ENCODE measurements at places on chromosomes 2 and 18. TPM values are rescaled to one million over a fixed set of nuclear protein-coding genes. Genes with fewer than 3 reads are reported as not detected.

GRCh38 chr2:79511320-79511951 lies 1.4 kb upstream of the CTNNA2 start:
- DNase-seq, result peak; percentile 13

- peak; percentile 58 for DNase-seq
These were observed 110.9 kb downstream of the NAB1 start for GRCh38 chr2:190759749-190760213.

DNA sequence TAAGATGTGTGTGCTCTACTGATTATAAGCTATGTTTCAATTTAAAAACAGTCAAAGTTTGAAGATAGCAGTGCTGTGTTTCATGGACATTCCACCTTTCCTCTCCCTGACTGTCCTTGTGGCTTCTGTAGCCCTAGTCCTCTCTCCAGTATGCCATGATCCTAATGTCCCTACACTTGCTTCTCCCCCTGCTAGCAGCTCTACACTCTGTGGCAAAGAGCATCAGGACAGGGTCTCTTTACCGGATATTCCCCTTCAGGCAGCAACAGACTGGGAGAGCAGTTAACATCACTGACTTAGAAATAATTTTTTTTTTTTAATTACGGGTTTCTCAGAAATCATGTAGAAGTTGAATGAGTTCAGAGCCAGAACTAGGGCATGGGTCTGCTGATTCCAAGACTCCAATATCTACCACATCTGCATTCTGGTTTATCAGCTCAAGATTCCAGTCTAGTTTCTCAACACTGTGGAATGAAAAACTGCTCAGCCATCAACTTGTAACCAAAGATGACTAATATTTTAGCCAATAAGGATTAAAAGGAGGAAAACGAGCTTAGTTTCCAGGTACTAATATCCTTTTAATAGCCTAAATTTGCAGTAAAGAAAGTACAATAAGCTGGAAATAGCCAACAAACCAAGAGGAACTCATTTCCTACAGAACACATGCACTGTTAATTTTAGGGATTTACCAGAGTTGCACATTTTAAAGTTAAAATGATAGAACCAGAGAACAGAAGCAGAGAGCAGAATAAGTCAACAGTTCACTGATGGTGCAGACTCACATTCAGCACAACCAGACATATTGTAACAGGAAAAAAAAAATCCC lies 45.2 kb downstream of the TMEM131 start:
- peak; percentile 69 for DNase-seq

GRCh38 chr2:208228476-208228875 lies 26.4 kb downstream of the IDH1 start:
- no peak for DNase-seq

- DNase-seq, result peak; percentile 12
These were observed 246.8 kb downstream of the TMEM182 start for GRCh38 chr2:103008586-103008985.

GRCh38 chr18:6414118-6414722 lies 491 bp downstream of the L3MBTL4 start:
- DNase-seq, result peak; percentile 54

- no peak for DNase-seq
These were observed 8.1 kb downstream of the TEX44 start for GRCh38 chr2:231600619-231601355.

DNA sequence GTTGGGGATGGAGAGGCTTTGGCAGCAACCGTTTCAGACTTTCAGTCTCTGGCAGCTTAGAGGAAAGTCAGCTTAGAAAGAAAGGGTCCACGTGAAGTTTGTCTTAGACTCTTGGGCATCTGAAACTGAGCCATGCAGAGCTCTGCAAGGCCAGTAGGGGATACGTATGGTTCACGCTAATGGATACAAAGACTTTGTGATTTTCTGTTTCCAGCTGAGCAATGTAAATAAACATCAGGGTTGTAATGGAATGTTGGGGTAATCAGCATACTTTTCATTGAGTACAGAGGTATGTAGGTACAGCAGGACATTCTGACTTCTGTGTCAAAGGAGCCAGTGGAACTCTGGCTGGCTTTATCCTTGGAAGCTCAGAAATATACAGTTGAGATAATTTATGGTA lies 31.0 kb downstream of the RALB start:
- peak; percentile 23 for DNase-seq

DNA sequence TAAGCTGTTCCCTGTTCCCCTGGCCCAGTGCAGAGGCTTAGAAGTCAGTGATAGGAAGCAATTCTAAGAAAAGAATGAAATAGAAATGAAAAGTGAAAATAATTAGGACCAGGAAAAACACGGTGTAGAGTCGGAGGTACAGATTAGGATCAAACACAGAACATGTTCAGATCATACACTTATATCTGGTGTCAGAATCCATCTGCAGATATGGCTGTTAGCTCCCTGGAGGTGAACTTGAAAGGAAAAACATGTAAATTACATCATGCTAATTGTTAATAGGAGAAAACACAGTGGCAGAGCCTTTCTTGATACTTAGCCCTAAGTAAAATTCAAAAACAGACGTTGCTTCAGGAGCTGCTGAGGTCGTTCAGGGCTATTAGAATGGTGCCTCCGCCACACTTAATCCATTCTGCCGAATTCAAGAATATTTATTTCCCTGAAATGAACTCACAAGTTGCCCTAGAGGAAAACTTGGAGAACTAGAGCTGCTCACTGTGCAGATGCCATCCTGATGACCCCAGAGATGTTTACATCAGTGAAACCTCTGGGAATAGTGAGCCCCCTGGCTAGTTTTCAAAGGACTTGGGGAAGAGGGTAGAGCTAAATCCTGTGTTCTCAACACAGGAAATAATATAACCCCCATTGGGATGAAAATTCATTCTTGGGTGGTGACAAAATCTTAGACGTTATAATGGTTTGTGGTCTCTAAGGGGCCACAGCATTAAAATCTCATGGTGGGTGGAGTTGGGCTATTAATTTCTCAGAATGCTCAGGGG lies 27.5 kb downstream of the LPIN1 start:
- no peak for DNase-seq

DNA sequence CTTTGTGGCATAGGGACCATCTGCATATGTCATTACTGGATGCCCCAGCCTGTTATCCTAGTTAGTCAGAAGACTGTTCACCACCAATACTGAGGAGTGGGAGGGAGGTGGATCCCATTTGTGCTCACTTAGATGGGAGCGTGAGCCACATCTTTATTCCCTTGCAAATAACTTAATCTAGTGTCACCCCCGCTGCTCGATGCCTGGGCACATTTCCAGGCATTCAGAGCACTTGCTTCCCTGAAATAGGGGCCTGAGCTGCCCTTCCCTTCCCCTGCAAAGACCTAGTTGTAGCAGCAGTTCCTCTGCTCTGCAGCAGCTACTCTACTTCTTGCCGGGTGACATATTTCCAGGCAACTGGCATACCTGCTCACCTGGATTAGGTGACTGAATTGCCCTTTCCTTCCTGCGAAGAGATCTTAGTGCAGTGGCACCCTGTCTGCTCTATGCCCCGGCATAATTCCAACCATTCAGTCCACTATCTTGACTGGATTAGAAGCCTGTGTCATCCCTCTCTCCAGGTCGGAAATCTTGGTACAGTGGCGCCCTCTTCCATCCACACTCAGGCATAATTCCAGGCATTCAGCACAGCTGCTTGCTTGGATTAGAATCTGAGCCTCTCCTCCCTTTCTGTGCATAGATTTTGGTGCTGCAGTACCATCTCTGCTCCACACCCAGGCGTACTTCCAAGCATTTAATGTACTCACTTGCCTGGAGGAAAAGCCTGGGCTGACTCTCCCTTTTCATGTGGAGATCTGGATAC lies 1389.1 kb upstream of the TMEFF2 start:
- peak; percentile 12 for DNase-seq

GRCh38 chr2:44547718-44548117 lies 186.0 kb downstream of the CAMKMT start:
- DNase-seq, result no peak

GRCh38 chr2:33451214-33451613 lies 25.2 kb upstream of the RASGRP3 start:
- DNase-seq, result no peak

DNA sequence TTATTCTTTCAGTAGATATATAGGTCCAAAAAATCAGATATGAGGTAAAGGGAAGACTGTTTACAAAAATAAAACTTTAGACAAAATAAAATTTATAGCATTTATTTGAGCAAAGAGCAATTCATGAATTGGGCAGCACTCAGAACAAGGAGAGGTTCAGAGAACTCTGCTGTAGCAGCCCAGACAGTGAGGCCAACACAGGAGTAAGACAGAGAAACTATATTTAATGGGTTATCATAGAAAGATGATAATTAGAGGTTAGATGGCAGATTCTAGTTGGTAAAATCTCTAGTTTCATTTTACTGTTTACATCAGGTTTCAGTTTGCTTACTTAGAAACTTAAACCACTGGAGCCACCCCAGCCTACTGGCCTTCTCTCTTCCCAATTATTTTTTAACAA lies 30.1 kb upstream of the SP140L start:
- no peak for DNase-seq

GRCh38 chr2:52404046-52404445 lies 1363.6 kb upstream of the CHAC2 start:
- DNase-seq, result no peak

GRCh38 chr2:196170213-196170605 lies 1.2 kb downstream of the STK17B start:
- peak; percentile 57 for DNase-seq

DNA sequence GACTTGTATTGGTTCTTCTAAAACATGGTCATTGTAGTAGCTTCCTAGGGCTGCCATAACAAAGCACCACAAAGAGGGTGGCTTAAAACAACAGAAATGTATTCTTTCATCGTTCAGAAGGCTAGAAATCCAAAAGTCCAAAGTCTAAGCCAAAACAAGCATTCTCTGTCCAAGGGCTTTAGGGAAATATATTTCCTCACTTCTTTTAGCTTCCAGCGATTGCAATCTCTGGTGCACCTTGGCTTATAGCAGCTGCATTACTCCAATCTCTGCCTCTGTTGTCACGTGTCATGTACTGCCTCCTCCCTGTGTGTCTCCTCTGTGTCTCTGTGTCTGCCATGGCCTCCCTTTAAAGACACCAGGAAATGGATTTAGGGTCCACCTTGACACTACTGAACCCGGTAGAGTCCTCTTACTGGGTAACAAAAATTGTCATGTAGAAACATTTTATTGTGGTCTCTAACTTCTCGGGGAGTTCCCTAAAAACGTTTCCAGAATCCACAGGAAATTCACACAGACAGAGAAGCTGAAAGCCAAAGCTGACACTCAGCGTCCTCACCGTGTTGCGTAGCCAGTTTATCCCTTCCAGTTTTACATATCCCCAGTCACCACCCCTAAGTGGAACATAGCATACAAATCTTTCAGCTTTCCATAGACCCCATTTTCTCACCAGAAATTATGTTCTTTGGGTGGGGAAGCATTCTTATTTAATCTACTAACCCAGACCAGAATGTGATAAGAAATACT lies 20.7 kb upstream of the TTN start:
- no peak for DNase-seq

- DNase-seq, result no peak
These were observed 50.7 kb downstream of the LIPG start for GRCh38 chr18:49612515-49613033.

DNA sequence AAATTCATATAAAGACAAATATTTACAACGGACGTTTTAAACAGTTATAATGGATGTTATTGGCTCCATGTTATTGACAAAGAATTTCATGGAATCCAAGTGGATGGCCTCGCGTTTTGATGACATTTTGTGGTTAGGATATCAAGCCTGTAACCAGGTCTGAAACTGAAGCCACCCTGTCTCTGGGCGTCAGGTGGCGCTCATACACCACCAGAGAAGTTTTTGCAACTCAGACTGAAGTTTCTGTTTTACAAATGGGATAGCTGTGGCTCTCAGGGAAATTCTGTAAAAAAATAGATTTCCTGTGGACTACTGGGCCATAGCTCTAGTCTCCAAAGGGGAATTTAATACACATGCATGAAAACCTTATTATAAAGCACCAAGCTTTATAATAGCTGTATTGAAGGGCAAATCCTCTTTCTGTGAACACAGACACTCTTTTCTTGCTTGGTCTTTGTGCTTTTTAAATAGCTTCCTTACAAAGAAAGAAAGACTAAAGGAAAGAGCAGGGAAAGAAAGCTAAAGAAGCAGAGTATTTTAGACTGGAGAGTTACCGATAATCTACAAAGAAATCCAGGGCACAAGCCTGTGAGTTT lies 86.7 kb downstream of the C18orf54 start:
- peak; percentile 29 for DNase-seq

Gene MC4R
- not detected for total RNA-seq

Gene SCYGR3
- not detected for total RNA-seq

Gene FAHD2A
- 28.5 TPM for total RNA-seq
